ENCODE measurements at places on chromosomes 1 and 21. TPM values are rescaled to one million over a fixed set of nuclear protein-coding genes. Genes with fewer than 3 reads are reported as not detected.

NBL1 gene
- total RNA-seq = 14.0 TPM

GBP6 gene
- total RNA-seq = not detected

SLAMF9 gene
- total RNA-seq = 0.28 TPM

S100A3 gene
- total RNA-seq = 2.9 TPM

ZFP69B gene
- 6.8 TPM for total RNA-seq

UAP1 gene
- total RNA-seq = 255 TPM

PRR9 gene
- total RNA-seq = not detected

CFAP45 gene
- total RNA-seq = 0.72 TPM

KHDC4 gene
- 28.0 TPM for total RNA-seq

ACTL8 gene
- total RNA-seq = 0.28 TPM

LAPTM5 gene
- total RNA-seq = not detected

TFF2 gene
- total RNA-seq = not detected

ARHGEF16 gene
- total RNA-seq = not detected

CRABP2 gene
- 6.1 TPM for total RNA-seq

PADI1 gene
- not detected for total RNA-seq

RNU1-1 gene
- under 0.01 TPM for total RNA-seq

TOMM40L gene
- 11.4 TPM for total RNA-seq

SPAG17 gene
- total RNA-seq = under 0.01 TPM

BATF3 gene
- total RNA-seq = 1.6 TPM

PROK1 gene
- not detected for total RNA-seq

FAM229A gene
- 0.36 TPM for total RNA-seq

CASQ2 gene
- total RNA-seq = not detected

CFAP107 gene
- not detected for total RNA-seq

LRRC39 gene
- total RNA-seq = 0.36 TPM

NIBAN1 gene
- 10.3 TPM for total RNA-seq

NBPF6 gene
- total RNA-seq = not detected

NUDT4B gene
- total RNA-seq = 19.9 TPM

GALE gene
- 31.7 TPM for total RNA-seq

TMPRSS15 gene
- total RNA-seq = not detected

EDEM3 gene
- 29.9 TPM for total RNA-seq

EXOSC10 gene
- total RNA-seq = 64.5 TPM

LYPD8 gene
- total RNA-seq = not detected

VTCN1 gene
- total RNA-seq = not detected

PIAS3 gene
- 10.8 TPM for total RNA-seq

S100A7 gene
- total RNA-seq = not detected

TACSTD2 gene
- total RNA-seq = not detected

DFFB gene
- total RNA-seq = 7.3 TPM

HSPA13 gene
- total RNA-seq = 68.9 TPM

NBPF14 gene
- total RNA-seq = 24.7 TPM

CELA2B gene
- not detected for total RNA-seq

STIL gene
- total RNA-seq = 17.2 TPM

CEP104 gene
- total RNA-seq = 14.3 TPM

AADACL3 gene
- not detected for total RNA-seq

SLC26A9 gene
- under 0.01 TPM for total RNA-seq

TMEM269 gene
- not detected for total RNA-seq

TCEANC2 gene
- total RNA-seq = 3.1 TPM

THEM5 gene
- not detected for total RNA-seq

LPGAT1 gene
- total RNA-seq = 25.6 TPM

TSPAN1 gene
- 0.18 TPM for total RNA-seq

SPATA6 gene
- 2.2 TPM for total RNA-seq

SHISAL2A gene
- not detected for total RNA-seq

BTBD8 gene
- 3.6 TPM for total RNA-seq

TOR1AIP1 gene
- total RNA-seq = 64.5 TPM

IPO13 gene
- total RNA-seq = 14.2 TPM

CLDN17 gene
- not detected for total RNA-seq

ZNF683 gene
- total RNA-seq = not detected

EPS15 gene
- 47.5 TPM for total RNA-seq

CD1D gene
- total RNA-seq = not detected

All from IMR-90 (cell line).